ENCODE measurements at places on chromosomes 4 and X.

DNA sequence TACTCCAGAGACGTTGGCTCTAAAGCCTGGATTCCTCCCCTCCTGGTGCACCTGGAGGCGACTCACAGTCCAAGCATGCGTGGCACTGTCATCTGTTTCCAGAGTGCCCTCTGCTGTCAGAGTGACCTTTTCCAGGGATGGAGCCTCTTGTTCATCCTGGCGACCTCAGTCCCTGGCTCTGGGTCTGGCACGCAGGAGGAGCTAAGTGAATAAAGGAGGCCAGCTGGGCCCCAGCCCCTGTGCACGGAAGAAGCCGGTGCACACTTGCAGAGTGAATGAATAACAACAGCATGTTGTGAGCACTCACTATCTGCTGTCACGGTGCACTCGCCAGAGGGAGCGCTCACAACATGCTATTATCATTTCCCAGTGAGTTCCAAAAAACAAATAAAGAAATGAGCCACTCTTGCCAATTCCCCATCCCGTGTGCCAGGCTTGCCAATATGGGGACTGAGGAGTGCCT is 27.8 kb upstream of the PSAPL1 start:
- DNase-seq, result no peak

- DNase-seq, result no peak
Observed at GRCh38 chr4:129581305-129581704, 485.4 kb downstream of the C4orf33 start.

DNA sequence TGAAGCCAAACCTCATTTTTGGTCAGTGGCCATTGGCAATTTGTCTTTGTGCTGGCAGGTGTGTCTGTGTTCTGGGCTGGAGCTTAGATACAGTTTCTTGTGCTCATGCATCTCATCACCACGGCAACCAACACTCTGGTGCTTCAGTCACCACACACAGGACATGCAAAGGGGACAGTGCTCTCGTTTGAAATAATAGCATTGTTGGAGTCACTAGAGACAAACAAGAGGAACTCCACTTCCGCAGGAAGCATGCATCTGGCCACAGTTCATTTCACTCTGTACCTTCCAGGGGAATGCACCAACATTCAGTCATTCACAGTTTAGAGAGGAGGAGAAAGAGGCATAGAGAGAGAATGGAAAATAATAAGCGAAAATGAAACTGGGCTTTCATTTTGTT is 267.4 kb downstream of the ANK2 start:
- DNase-seq, result no peak

DNA sequence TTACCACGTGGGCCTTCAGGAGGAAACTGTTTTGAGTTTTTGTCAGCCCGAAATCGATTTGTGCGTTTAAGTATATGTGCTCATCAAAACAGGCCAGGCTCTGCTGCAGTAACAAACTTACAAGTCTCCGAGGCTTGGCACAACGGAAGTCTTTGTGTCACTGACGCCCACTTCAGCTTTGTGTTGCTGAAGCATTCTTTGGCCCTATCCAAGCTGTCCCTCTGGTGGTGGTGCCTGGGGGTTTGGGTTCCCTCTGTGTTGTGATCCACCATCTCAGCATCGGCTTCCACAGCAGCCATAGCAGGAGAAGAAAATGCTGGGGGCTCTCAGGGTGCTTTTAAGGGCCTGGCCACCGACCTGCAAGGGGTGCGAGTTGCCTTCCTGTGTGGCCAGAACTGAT is 176.4 kb downstream of the PTTG2 start:
- DNase-seq, result no peak

DNA sequence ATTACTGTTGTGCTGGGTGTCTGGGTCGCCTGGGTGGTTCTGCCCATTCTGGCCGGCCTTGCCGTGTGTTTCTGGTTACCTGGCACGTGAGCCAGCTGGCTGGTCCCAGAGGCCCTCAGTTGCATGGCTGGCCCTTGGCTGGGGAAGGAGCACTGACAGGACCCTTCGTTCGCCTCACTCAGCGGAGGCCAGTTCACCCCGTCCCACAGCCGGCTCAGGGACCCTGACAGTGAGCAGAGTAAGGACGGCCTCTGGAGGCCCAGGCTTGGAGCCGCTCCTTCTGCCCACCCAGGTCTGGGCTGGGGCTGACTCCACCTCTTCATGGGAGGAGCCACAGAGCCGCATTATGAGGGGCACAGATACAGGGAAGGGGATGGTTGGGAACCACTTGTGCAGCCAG is 20.3 kb upstream of the HGFAC start:
- no peak for DNase-seq

- no peak for DNase-seq
Observed at GRCh38 chr4:155946486-155946885, 7.2 kb downstream of the CTSO start.

DNA sequence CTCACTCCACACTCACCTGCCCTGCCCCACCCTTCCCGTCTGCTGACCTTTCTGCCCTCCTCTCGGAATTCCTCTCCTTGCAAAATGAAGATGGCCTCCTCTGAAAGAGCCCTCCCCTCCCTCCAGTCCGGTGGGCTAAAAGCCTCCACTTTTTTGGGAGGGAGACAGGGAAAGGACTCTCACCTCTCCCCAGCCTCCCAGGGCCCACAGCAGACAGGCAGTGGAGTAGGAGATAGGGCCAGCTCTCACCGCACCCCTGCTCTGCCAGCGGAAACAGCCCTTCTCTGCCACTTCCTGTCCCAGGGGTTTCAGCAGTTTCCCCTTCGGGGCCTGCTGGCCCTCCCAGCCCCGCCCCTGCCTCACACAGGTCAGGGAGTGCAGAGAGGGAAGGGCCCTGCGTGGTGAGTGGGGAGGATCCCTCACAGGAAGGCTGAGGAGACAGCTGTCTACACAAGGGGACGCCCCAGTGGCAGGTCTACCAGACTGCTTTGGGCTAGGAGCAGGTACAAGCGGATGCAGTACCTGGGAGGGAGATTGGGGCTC is 18.2 kb downstream of the ELF4 start:
- DNase-seq, result peak; percentile 71

DNA sequence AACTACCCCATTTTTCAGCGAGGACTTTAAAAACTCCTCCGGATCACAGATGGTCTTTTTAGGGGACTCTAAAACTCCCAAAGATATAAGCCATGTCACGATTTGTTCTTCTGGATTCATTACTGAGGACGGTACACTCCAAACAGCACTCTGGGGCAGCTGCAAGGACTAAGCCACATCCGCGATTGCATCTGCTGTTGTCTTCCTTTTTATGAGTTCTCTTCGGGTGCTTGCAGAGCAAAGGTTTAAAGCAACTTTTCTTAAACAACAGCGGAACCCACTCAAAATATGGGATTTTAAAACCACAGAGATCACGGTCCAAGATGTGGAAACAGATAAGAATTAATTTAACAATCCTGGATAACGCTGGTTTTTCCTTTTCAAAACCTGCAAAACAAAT is at the start of gene ARHGEF6:
TSS of gene ARHGEF6 (minus strand) at position 170 of the 400 bp plus-strand sequence. CDS start at position 120, 50 bp downstream.
- no peak for DNase-seq

- DNase-seq, result no peak
Observed at GRCh38 chr4:86014599-86014998, 345.3 kb downstream of the MAPK10 start.

- DNase-seq, result no peak
Observed at GRCh38 chr4:857461-857860, 31.5 kb upstream of the CPLX1 start.

- no peak for DNase-seq
Observed at GRCh38 chr4:86500527-86500926, 93.6 kb upstream of the PTPN13 start.

DNA sequence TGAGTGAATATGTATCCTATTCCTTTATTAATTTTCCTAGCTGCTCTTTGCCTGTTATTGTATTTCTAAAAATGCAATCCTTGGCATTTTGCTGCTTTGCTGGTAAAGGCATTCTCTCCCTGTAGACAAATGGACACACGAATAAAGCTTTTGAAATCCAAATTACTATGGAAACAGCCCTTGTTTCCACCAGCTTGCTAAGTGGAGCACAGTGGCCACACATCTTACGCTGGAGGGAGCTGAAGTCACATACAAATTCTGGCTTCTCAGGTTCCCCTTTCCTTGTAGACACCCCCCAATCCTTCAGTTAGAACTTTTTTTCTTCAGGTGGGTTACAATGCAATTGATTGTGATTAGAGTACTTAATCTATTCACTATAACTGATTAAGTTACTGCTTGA is 66.2 kb downstream of the AGA start:
- no peak for DNase-seq

- DNase-seq, result no peak
Observed at GRCh38 chrX:151825007-151825406, 87.7 kb upstream of the MAGEA4 start.

DNA sequence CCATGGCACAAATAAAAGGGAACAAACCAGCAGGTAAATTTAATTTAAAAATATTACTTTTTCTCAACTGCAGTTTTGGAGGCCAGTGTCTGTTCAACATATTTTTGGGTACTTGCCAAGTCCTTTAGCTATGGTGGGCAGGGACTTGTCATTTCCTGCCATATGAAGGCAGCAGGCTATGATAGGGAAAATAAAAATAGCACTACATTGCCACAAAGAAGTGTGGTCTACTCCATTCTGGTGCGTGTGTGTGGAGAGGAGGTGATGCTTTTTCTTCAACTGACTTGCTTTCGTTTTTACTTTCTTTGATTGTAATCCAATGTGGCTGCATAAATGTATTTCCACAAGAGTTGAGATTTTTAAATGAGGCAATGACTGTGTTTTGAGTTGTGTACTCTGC is 17.2 kb downstream of the GPR174 start:
- DNase-seq, result no peak

DNA sequence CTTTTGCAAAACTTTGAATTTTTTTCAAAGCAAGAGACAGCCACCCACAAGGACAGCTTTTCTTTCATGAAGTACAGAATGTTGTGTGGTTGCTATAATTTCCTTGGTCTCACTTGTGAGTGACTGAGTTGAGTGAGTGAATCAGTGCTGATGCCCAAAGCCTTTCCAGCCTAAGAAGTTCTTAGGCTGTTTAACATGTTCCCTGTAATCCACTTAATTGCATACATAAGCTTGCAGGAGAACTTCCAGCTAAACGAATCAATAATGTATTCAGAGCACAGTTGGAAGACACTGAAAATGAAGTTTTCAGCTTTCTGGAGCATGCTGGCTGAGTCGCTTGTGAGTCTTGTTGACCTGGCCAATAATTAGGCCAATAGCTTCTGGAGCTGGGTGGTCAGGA is 42.0 kb upstream of the GK2 start:
- DNase-seq, result no peak

DNA sequence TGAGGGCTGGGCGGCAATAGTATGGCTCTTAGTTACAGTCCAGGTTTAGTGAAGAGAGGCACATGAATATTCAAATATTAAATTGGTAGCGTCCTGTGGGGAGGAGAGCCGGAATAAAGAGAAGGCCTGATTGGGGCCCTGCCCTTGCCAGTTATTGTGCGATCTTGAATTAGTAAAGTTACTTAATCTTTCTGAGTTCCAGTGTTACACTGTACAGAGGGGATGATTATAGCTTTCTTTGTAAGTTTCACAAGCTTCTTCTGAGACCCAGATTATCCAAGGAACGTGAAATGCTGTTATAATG is 1.2 kb downstream of the METAP1 start:
- DNase-seq, result no peak

- DNase-seq, result no peak
Observed at GRCh38 chrX:105477351-105477750, 256.9 kb upstream of the TEX13A start.

GRCh38 chr4:4519297-4519894 is 22.5 kb downstream of the STX18 start:
- DNase-seq, result no peak

DNA sequence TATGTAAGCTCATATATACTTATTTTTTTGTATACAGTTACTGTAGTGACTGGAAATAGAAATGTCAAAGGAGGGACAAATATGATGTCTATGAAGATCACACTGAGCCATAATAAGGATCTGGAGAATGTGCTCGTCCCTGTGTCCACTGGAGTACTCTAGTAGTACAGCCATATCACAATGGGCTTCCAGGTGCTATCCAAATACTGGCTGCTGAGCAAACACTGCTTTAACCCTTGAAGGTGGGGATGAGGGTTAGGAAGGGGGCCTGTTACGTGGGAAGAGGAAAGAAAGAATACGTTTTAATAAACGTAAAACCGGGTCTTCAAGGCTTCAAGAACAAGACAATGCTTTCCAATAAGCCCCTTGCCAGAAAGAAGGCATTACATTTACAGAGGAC is 29.8 kb upstream of the TMEM150C start:
- DNase-seq, result no peak

- no peak for DNase-seq
Observed at GRCh38 chrX:8034058-8034457, 106.8 kb upstream of the PNPLA4 start.

GRCh38 chr4:187619319-187619718 is 376.3 kb upstream of the ZFP42 start:
- no peak for DNase-seq

GRCh38 chr4:14862891-14863290 is 139.4 kb upstream of the CPEB2 start:
- DNase-seq, result no peak

GRCh38 chr4:114302472-114302871 is 296.1 kb upstream of the UGT8 start:
- no peak for DNase-seq

GRCh38 chr4:37981844-37982720 is 21.9 kb downstream of the PTTG2 start:
- no peak for DNase-seq

- DNase-seq, result no peak
Observed at GRCh38 chrX:136635235-136635634, 12.7 kb upstream of the CD40LG start.

DNA sequence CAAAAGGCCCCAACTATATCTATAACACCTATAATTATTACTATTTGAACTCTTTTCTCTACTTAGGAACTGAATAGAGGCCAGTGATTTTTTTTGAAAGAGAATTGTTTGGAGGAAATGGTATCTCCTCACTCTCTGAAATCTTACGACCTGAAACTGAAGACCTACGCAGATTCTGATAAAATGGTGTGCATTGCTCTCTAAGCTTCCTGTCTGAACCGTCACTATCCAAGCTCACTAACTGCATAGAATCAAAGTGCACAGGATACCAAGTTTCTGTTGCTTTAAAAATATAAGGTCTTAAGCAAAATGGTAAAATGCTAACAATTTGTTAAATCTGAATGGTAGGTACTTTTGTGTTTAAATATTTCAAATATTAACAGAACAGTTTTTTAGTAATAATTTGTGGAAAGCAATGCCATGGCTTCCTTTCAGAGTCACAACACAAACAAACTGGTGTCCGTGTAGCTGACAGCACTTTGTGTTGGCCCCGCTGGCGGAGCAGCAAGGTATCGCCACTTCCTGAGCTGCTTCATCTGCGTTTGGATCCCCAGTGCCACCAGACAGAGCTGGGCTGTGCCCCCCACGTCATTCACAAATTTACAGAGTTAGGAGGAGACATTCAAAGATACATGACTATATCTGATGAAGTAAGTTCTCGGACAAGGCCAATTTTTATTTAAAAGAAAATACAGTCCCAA is 313.9 kb downstream of the FBXW7 start:
- DNase-seq, result no peak

DNA sequence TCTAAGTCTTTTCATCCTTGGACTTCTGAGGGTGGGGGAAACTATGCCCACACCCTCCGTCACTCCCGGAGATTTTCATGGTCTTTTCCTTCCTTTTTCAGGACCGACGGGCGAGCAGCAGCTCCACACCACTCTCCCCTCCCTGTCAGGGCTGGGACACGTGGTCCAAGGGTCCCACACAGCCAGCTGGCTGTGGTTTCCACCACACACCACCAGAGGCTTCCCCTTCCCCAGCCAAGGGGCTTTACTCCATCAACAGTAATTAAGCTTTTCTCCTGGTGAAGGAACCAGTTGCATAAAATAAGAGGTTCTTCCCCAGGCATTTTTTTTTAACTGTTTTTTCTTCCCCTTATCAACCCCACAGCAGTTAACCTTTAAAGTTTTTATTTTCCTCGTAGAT is 453.9 kb downstream of the GPAT3 start:
- DNase-seq, result no peak

GRCh38 chr4:16183604-16184003 is 42.7 kb downstream of the TAPT1 start:
- no peak for DNase-seq
